Stimulated activated CD8-positive, alpha-beta memory T cell treated with anti-CD3 and anti-CD28 coated beads, Interleukin-15, amount 100 ng/mL, for 48 hours (primary cell): ENCODE measurements at places on chromosomes 7 and 10.

DNA sequence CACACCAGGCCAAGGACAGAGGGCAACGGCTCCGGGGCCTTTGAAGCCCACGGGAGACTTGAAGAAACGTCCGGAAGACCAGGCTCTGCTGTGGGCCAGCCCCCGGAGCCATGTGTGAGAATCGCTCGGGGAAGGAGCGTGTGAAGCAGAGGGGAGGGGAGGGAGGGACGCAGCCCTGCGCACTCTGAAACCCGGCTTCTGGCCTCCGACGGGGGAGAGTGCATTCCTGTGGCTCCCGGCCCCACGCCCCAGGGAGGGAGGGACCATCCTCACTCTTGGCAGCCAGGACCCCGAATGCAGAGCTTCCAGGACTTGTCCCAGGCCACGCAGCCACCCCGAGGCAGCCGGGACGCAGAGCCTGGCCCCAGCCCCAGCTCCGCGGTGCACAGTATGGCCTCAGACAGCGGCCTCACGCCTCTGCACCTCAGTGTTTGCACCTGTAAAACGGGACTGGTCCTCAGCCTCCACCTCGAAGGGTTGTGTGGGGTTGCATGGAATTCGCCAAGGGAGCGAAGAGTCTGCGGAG lies 67.4 kb downstream of the PDGFA start:
- DNase-seq: no peak

GRCh38 chr10:75403939-75404814 lies 2.6 kb upstream of the ZNF503 start:
- no peak for DNase-seq

DNA sequence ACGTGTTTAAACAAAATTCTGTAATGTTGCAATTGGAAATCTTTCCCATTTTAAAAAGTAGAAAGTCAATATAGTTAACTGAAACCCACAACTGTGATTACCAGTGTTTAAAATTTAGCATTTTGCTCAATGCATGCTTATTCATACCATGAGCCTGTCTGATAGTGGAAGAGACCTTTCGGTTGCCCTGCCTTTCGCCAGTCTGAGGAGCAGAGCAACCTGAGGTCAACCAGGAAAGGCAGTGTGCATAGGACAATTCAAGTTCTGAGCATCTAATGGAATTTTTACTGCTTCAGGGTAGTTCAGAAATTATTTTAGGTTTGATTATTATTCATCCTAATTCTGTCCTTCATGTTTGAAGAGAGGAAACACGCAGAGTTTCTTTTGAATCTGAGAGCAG lies 100.8 kb downstream of the CUBN start:
- DNase-seq: no peak

GRCh38 chr10:79314761-79315601 lies 32.3 kb upstream of the PPIF start:
- no peak for DNase-seq

DNA sequence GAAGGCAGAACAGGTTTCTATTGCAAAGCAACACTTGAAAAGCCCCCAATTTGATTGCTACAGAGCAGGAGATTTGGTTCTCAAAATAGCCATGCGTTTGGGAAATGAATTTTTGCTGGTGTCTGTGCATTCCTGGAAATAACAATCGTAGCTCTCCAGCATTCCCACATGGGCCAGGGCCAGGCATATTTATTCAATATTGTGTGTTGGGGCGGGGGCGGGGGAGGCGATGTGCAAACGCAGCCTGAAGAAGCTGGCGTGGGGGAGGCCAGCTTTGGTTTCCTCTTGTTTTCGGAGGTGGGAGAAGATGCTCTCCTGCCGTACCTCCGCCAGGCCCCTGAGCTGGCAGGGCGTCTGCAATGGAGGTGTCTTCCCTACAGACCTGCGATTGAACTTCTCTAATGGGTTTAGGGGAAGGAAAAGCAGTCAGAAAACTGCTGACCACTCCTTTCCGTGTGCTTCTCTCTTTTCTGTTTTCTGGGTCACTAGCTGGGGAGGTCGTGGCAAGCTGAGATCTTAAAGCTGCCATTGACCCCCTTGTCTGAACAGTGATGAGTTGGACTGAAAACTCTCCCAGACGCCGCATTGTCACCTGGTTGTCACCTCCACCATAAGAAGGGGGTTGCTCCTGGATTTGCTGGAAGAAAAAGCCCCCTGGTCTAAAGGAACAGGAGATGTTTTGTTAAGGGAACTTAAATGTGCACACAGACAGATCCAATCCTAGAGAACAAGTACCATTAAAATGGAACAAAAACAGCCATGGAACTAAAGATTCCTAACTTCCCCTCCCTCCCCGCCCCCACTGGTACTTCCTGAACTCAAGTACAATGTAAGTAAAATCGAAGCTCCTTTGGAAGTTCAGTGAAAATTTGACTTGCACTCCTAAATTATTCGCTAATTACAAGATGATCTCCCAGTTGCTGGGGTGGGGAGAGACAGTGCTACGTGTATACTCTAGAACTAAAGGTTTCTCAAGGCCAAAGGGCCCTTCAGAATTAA lies 56.4 kb upstream of the HABP2 start:
- DNase-seq: no peak

GRCh38 chr7:114356133-114356532 lies 58.5 kb upstream of the FOXP2 start:
- no peak for DNase-seq

- no peak for DNase-seq
Measured at GRCh38 chr7:85608804-85609203, 421.9 kb upstream of the SEMA3D start.

DNA sequence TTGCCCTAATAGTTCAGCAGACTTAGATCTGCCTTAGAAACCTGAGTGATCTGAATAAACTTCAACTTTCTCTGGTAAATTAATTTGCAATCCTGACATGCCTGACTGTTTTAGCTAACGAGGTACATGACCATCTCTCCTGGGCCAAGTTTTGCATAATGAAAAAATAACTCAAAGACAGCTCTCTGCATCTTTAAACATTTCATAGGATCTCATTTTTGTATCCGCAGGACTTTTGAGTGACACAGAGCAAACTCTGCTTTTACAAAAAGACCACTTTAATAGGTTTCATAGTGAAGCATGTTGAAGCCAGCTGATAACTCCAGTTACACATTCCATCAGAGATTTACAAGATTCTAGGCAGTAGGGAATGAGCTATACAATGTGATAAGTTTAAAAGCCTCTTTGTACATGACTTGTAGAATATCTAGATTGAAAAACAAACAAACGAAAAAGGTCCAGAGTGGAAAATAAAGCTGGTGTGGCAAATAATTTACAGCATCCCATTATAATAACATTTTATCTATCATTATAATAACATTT lies 2.1 kb downstream of the PRKG1 start:
- DNase-seq: no peak

GRCh38 chr7:127786184-127786583 lies 134.2 kb downstream of the SND1 start:
- DNase-seq: no peak

DNA sequence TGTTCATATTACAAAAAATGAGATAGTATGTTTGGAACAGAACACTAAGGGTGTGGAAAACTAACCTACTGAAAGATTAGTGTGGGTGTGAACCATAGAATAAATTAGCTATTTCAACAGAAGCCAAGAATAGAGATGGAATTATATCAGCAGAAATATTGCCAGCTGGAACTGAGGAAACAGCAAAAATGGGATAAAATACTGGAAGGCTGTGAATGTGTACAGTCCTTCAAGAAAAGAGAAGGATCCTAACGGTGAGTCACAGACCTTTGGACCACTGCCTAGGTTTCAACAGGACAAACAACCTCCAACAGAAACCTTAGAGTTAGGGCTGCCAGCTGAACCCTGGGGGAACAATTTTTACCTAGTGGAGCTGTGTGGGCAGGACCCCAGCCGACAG lies 395.0 kb downstream of the ZWINT start:
- no peak for DNase-seq

DNA sequence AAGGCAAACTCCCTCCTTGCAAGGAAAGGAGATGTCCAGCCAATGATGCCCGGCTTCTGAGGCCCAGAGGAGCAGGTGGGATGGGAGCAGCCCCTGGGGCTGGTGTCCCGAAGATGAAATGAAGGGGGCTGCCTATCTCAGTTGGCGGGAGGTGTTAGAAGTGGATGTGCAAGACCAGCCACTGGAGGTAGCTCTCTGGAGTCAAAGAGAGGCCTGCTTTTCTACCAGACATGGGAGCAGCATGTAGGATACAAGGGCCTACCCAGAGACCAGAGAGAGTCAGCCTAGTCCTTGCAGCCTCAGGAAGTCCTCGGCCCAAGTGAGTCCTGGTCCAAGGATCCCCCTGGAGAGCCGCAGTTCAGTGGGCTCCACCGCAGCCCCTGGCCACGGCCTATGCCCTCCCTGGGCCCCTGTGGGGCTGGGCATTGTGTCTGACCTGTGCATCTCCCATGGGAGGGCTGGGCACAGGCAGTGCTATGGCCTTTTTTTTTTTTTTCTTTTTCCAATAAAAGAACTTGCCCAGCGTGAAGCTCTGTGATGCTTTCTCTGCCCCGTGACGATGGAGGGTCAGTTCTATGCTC lies 17.7 kb downstream of the GOLGA7B start:
- DNase-seq: no peak

GRCh38 chr7:124171068-124171467 lies 138.2 kb upstream of the TMEM229A start:
- DNase-seq: no peak

- no peak for DNase-seq
Measured at GRCh38 chr7:18213652-18214051, 186.0 kb upstream of the PRPS1L1 start.

- DNase-seq: no peak
Measured at GRCh38 chr10:132687181-132687892, 98.6 kb downstream of the NKX6-2 start.

DNA sequence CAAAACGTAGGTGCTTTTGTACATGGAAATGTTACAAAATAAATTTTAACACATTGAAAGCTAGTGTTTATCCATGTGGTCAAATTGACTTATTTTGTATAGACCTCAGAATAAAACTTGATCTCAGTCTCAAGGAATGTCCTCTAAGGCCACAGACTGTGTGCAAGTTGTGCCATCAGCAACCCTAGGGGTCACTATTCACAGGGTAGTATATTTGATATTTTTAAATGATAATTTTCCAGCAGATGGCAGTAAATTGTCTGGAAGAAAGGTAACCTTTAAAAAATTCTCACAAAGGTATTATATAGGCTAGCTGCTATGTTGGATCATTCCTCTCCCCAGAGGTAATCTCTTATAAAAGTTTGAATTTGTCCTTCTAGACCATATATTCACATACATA lies 12.9 kb upstream of the SNX10 start:
- DNase-seq: no peak

DNA sequence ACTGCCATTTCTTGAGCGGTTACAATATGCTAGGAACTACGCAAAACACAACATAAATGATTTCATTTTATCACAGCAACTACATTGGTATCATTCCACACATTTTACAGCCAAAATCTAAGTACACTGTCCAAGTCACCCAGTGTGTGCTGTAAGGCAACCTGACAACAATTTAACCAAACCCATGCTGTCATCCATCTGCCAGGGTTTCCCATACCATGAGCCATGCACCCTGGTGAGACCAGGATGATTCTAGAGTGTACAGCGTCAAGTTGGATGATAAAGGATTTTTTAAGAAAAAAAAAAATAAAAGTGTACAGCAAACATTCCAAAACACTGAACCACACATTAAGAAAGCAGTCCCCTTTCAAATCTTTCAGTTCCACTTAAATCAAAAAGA lies 52.9 kb downstream of the PIK3AP1 start:
- DNase-seq: no peak

DNA sequence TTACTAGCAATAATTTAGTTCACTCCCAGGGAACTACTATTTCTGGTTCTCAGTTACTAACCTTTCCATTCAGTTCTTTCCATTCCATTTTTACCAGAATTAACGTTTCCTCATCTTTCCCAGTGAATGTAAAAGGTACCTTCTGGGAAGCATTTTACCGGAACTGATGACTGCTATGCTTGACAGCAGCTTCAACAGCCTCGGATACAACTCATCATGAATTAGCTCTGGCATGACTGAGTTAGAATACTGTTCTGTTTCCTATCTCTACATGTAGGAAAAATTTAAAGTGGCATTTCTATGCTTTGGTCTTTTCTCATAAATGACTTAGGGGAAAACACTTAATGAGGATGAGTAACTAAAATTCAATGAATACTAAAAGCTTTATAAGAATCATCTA lies 18.6 kb downstream of the TAS2R41 start:
- DNase-seq: no peak

GRCh38 chr10:124602646-124603365 lies 141.2 kb downstream of the LHPP start:
- DNase-seq: no peak

GRCh38 chr7:13288516-13288915 lies 601.1 kb downstream of the ARL4A start:
- DNase-seq: no peak
